ENCODE measurements at places on chromosomes 11 and 22. TPM values are rescaled to one million over a fixed set of nuclear protein-coding genes. Genes with fewer than 3 reads are reported as not detected.

The SLC22A6 gene
- not detected for polyA plus RNA-seq

The GAB4 gene
- polyA plus RNA-seq: not detected

The IMMP1L gene
- 97.4 TPM for polyA plus RNA-seq

The GRK3 gene
- polyA plus RNA-seq: 3.5 TPM

The RAB36 gene
- polyA plus RNA-seq: 4.7 TPM

The RHBDD3 gene
- 23.2 TPM for polyA plus RNA-seq

DNA sequence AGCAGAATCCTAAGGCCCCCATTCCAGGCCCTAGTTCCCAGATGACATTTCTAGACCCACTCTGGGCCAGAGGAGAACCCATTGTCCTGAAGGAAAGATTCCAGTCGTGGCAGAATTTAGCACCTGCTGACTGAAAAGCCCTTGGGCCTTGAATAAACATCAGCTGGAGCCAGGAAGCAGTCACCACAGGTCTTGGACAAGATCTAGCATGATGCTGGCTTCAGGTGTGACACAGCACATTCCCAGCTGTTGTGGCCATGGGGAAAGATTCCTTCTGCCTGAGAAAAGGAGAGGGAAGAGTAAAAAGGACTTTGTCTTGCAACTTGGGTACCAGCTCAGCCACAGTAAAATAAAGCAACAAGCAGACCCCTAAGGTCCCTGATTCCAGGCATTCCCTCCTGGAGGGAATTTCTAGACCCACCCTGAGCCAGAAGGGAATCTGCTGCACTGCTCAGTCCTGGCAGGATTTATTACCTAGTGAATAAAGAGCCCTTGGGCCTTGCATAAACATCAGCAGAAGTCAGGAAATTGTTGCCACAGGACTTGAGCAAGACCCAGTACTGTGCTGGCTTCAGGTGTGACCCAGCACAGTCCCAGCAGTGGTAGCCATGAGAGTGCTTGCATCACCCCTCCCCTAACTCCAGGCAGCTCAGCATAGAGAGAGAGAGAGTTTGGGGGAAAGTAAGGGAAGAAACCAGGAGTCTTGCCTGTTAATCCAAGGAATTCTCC, 42.5 kb upstream of the PAMR1 start:
- no peak for DNase-seq

- DNase-seq: no peak
Measured at GRCh38 chr11:113773092-113773415, 438 bp downstream of the ZW10 start.

GRCh38 chr11:132251061-132251460, 880.6 kb downstream of the NTM start:
- no peak for DNase-seq

GRCh38 chr11:93817426-93818348, 32.7 kb downstream of the VSTM5 start:
- no peak for DNase-seq

GRCh38 chr11:100932474-100933100, 197.0 kb downstream of the PGR start:
- peak; percentile 17 for DNase-seq

GRCh38 chr22:39311592-39312400, 7.6 kb downstream of the RPL3 start:
- DNase-seq: no peak

DNA sequence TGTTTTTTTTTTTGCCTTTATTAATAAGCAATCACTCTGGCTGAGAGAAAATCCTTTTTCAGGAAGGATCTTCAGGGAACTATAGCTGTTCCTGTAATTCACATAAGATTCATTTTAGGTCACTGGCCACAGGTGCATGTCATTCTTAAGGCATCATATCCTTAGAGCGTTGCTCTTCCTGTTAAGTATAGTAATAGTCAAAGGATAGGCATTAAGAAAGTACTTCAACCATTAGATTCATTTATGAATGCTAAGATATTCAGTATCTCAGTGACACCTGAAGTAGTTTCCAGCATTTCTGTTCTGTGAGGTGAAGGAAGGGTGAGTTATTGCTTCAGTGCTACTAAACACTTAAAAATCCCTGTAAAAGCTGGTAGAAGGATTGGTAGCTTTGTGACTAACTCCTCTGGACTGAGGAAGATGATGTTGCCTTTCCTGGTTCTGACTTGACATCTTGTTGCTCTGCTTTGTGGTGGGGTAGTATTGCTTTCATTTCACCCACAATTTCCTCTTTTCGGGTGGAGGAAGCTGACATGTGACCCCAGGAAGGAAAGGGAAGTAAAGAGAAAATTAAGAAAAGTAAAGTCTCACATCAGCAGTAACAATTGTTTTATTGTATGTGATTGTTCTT, 34.7 kb downstream of the RNF169 start:
- no peak for DNase-seq

- DNase-seq: no peak
Measured at GRCh38 chr22:29323641-29324040, 8.1 kb upstream of the RASL10A start.
